ENCODE measurements at places on chromosomes 1 and 21.
A peak's percentile ranks its signal among the peaks of the same experiment; 100 is the strongest.

DNA sequence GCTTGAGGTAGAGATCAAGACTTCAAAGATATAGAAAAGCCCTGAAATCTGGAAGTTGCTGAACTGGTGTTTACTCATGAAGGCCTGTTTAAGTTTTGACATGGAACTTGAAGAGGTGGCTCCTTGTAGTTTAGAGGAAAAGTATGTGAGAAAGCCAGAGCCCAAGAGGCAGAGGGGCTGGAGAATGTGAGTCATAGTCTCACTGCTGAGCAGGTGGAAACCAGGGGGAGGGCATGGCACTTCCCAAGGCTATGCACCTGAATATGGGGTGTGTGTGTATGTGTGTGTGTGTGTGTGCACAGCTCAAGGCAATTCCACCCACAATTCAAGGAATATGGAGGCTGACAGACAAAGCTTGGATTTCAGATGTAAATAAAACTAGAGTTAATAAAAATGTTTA lies 46.8 kb upstream of the C1orf198 start:
- no peak for DNase-seq

GRCh38 chr1:7732331-7732730 lies 38.8 kb upstream of the VAMP3 start:
- DNase-seq = no peak

GRCh38 chr1:205224736-205225135 lies 3.0 kb upstream of the TMCC2 start:
- no peak for DNase-seq

DNA sequence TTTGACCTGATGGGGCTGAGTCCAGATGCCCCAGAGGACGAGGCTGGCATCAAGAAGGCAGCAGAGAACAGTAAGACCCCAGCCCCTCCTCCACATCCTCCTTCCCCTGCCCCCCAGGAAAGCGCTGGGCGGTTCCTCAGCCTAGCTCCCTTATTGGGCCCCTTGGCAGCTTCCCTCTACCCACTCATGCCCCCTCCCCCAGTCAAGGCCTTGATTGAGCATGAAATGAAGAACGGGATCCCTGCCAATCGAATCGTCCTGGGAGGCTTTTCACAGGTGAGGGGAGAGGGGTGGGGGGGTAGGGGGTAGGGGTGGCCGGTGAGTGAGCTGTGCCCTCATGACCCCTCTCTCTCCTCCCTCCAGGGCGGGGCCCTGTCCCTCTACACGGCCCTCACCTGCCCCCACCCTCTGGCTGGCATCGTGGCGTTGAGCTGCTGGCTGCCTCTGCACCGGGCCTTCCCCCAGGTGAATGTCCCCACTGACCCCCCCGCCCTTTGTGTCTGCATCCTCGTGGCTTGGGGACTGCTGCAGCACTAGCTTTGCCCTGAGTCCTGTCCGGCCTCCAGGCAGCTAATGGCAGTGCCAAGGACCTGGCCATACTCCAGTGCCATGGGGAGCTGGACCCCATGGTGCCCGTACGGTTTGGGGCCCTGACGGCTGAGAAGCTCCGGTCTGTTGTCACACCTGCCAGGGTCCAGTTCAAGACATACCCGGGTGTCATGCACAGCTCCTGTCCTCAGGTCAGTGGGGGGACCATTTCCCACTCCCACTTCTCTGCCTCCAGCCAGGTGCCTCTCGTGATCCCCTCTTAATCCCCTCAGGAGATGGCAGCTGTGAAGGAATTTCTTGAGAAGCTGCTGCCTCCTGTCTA lies 3.2 kb downstream of the LYPLA2 start:
- no peak for DNase-seq

DNA sequence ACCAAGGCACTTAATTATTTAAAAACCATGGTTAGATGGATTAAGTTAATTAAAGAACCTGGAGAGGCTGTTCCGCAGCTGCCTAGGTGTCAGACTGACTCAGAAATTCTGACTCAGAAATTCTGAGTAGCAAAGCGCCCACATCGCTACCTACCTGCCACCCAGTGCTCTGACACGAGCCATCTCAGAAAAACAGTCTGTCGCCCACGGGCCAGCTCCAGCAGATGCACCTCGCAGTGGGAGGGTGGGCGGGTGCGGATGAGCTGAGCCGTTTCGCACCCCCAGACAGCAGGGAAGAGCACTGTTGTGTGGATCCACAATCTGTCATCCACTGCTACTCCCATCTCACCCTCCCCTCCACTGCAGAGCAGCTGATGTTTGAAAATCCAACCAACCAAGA lies 13.5 kb downstream of the KCNK1 start:
- peak; percentile 6 for DNase-seq

DNA sequence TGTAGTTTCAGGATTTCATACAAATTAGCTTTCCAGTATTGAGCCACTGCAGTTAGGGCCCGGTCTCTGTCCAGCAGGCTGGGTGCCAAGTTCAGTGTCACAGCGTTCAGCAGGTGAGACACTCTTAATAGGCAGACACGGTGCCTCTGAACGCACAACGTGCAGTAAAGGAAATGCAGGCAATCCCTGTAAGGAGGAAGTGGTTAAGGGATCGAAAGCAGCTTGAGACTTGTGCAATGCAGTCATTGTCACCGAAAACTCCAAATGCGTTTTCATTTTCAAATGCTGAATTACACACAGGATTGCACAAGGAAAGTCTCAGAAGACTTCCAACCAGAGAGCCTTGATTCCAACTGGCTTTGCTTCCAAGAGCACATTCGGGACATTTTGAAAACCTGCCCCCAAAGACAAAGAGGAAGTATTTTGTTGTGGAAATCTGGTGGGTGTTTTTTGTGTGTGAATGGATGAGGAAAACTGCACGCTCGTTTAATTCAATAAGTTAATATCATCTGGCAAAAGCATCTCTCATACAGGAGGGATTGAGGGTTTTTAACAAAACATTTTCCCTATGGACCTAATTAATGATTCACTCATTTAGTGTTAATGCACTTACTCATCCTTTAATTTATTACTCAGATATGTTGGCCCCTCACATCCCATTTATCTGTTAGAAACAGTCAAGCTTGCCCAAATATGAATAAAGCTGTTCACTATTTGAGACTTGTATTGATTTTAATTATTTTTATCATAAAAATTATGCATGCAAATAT lies 61.6 kb downstream of the PTGS2 start:
- peak; percentile 28 for DNase-seq

DNA sequence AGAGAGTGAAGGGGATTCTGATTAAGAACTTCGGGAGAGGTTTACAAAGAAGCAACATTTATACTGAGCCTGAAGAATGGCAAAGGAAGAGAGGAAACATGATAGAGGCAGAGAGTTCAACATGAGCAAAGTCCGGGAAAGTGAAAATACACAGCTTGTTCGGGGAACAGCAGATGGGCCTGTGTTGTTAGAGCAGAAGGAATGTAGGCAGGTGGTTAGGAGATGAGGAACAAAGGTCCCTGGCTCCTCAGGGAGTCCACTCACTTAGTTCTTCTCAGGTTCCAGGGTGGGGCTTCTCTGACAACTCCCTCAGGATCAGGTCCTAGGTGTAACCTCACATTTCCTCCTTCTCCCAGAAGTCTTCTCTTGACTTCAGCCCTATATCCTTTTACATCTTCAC lies 5.1 kb upstream of the ZNF326 start:
- DNase-seq = no peak

DNA sequence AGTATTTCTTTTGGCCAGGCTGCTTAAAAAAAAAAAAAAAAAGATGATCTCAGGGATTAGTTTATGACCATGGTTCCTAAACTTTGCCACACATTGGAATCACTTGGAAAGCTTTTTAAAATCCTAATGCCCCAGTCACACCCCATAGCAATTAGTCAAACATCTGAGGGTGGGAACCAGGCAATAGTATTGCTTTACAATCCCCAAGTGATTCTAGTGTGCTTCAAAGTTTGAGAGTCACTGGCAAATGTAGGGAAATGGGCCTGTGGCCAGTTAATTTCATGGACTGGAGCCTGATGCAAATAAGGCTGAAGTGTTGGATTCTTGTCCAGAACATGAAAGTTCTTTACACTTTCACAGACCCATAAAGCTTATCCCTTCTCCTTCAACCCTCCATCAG lies 374.6 kb upstream of the ESRRG start:
- DNase-seq = no peak

DNA sequence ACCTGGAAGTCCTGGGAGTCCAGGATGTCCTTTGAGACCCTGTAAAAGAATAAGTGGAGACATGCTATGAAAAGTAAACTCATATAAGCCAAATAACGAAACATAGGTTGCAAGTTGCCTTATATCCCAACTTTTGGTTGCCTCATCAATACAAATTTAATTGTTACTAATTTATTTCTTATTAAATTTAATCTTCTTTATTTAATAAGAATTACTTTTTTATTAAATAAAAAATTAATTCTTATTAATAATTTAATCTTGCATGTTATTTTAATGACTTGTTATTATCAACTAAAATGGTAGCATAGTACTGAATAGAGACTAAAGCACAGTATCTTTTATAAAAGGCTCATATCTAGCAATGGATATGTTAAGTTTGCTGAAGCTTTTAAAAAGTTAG lies 92.9 kb downstream of the COL24A1 start:
- no peak for DNase-seq

DNA sequence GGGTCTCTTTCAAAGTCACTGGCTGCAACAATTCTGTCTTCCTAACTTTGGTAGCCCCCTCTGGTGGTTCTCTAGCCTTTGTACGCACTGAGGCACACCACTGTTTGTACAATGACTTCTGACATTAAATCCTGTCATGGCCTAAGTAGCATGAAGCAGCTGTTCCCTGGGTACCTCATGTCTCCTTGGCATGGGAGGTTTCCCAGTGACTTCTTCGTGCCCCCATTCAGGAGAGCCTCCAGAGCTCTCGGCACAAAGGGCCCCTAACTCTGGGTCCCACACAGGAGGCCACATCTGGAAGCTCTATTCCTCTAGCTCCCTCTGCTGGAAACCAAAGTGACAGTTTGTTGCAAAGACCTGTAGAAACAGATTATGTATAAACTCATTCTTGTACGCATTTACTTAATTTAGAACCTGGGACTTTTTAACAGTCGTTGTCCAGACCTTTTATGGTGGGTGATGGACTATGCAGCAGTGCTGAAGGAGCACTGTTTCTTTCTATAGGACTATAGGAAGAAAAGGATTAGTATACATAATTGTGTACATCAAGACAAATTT lies 13.4 kb downstream of the SWT1 start:
- DNase-seq = no peak

DNA sequence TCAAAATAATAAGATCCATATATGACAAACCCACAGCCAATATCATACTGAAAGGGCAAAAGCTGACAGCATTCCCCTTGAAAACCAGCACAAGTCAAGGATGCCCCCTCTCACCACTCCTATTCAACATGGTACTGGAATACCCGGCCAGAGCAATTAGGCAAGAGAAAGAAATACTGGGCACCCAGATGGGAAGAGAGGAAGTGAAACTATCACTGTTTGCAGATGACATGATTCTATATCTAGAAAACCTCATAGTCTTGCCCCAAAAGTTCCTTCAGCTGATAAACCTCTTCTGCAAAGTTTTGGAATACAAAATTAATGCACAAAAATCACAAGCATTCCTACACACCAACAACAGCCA lies 442.7 kb downstream of the PTBP2 start:
- no peak for DNase-seq

- DNase-seq = no peak
Measured at GRCh38 chr1:37822906-37823815, 15.2 kb upstream of the YRDC start.

GRCh38 chr1:63368131-63368530 lies 704 bp downstream of the ALG6 start:
- DNase-seq = no peak

DNA sequence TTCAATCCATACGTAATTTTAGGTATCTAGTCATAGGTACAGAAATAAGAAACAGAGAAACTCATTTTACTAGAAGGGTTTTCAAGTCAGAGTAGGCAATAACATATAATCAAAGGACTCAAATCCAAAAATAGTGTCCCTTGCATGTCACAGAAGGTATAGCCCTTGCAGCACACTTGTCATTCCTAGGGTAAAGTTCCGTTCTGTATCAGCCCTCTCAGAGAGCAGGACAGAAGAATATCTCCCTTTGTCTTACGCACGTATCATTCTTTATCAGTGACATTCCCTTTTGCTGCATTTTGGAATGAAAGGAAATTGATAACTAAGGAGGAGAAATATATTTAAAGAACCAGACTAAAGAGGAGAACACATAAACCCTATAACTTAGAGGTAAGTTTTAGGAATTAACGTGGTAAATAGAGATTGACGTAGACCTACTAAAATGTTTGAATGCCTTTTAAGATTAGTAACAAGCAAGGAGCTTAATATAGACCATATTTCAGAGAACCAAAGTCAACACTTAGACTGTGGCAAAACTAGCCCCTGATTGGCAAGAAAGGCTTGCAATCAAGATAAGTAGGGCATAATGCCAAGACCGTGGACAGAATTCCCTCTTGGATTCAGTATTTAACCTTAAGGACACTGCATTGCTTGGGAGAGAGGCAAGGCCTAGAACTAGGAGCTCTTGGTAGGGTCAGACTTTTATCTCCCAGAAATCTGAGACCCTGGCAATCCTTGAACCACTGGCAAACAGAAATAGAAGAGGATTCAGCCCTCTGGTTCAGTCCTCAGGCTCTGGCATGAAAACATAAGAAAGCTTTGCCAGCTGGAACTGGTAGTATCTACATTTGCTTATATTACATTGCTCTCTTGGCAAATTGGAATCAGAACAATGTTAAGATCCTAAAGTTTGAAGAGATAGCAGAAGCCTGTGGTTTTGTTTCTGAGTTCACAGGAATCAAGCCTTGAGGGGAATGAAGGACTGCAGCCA lies 232.1 kb downstream of the ASTN1 start:
- no peak for DNase-seq

GRCh38 chr1:22297999-22298398 lies 153.7 kb upstream of the ZBTB40 start:
- no peak for DNase-seq

GRCh38 chr1:149936992-149937705 lies 470 bp upstream of the MTMR11 start:
- DNase-seq = no peak

DNA sequence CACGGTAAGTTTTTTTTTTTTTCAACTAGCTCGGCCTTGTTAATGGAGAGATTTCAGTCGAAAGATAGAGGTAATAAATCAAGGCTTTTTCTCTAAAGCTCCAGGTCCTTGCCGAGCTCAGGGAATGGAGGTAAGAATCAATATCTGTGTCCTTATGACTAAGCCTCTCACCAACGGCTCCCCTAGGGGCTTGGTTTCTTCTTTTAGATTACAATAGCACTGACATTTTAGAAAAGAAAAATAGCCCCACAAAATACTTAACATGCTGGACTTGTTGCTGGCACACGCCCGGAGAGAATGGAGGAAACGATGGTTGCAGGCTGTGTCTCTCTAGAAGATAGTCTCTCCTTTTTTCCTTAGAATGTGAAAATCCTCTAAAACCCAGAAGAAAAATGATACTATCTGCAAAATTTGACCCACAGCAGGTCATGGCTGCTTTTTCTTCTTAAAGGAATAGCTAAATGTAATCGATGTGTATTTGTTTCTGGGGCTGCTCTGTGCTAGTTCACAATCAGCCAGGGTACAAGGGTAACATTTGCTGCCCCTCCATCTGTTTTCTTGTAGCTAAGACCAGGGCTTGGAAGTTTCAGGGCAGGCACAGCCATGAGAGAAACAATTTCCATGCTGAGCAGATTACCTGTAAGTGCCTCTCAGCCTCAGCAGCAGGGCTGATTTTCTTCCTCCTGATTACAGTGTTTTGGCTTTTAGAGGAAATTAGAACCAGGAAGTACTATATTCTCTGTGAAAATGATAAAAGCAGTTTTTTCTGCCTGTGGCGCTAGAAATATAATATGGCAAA lies 86.2 kb upstream of the GNG12 start:
- DNase-seq = no peak

GRCh38 chr1:221494670-221495069 lies 247.2 kb downstream of the DUSP10 start:
- DNase-seq = no peak
